ENCODE measurements at places on chromosomes 2 and 18.

GRCh38 chr18:47911877-47912276 lies 18.6 kb downstream of the SMAD2 start:
- DNase-seq = no peak

- DNase-seq = no peak
Observed at GRCh38 chr2:52022006-52022405, 990.1 kb upstream of the NRXN1 start.

- no peak for DNase-seq
Observed at GRCh38 chr2:240216167-240216566, 75.7 kb upstream of the OTOS start.

DNA sequence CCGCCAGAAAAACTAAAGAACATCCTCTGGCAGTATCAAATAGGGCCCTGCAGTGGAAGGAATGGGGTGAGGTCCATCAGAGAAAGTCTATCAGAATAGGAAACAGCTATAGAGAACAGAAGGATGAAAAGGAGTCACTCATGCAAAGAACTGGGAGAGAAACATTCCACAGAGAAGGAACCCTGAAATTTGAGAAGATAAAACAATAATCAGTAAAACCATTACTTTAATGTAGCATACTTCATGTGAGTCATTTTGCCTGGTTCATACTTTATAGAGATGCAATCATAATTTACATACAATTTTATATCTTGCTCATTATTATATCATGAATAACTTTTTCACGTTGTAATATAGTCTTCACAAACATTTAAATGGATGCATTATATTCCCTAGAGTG lies 402.2 kb downstream of the NCKAP5 start:
- DNase-seq = no peak

Measured in stimulated activated CD8-positive, alpha-beta memory T cell treated with anti-CD3 and anti-CD28 coated beads, Interleukin-7, amount 100 ng/mL, for 1 hour (primary cell).